Stimulated activated CD8-positive, alpha-beta memory T cell treated with anti-CD3 and anti-CD28 coated beads, Interleukin-15, amount 100 ng/mL, for 4 hours (primary cell): ENCODE measurements at places on chromosomes 7 and 10.

DNA sequence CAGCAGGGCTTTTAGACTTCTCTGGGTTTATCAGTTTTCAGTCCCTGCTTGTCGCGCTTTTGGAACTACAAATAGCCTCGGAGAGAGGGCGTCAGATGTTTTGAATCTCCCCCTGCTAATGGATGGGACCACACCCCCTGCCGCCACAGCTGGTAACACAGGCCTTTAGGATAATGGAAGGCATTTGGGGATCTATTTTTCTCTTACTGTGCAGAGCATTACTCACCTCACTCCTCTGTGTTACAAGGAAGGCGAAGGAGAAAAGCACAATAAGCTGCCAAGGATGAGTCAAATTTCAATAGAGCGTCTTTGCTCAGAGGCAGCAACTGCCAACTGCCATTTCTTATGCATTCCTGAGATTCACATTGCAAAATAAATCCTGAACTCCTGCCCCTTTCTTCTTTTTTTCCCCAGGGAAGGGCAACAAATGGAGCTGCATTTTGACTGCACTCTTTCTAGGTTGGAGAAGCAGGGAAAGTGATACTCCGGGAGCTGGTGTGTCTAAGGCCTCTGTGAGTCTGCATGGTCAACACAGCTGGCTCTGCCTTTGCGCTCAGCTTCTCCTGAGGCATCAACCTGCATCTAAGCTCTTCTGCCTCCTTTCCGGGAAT is 31.5 kb upstream of the SMNDC1 start:
- no peak for DNase-seq

GRCh38 chr10:6877722-6878392 is 297.8 kb upstream of the PRKCQ start:
- DNase-seq, result no peak

- no peak for DNase-seq
These were observed 97.4 kb downstream of the CPED1 start for GRCh38 chr7:121085922-121086321.

DNA sequence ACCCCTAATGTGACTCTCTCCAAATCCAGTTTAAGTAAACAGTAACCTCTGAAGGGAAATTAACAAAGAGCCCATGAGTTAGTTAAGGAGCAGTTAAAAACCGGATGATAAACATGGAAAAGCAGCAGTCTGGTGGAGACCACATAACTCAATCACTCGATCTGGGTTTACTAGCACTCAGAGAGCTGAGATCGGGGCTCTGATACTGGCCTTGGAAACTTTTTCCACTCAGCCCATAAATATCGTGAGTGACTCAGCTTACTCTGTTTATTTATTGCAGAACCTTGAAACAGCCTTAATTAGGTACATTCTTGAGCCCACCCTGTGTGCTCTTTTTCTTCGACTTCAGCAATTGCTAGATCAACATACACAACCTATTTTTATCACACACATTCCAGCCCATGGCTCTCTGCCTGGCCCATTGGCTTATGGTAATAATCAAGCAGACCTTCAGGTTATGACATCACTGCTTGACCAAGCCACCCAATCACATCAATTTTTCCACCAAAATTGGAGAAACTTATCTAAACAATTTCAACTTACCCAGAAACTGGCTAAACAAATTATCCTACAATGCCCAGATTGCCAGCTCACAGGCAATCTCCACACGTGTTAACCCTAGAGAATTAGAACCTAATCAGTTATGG is 82.2 kb upstream of the GPR22 start:
- DNase-seq, result no peak

- DNase-seq, result no peak
These were observed 691.6 kb upstream of the CELF2 start for GRCh38 chr10:10326116-10326515.

- DNase-seq, result no peak
These were observed 1.5 kb downstream of the MKX start for GRCh38 chr10:27743877-27744801.

GRCh38 chr7:39985398-39985918 is 35.4 kb downstream of the CDK13 start:
- no peak for DNase-seq

GRCh38 chr10:124624466-124624865 is 119.7 kb downstream of the FAM53B start:
- DNase-seq, result no peak

DNA sequence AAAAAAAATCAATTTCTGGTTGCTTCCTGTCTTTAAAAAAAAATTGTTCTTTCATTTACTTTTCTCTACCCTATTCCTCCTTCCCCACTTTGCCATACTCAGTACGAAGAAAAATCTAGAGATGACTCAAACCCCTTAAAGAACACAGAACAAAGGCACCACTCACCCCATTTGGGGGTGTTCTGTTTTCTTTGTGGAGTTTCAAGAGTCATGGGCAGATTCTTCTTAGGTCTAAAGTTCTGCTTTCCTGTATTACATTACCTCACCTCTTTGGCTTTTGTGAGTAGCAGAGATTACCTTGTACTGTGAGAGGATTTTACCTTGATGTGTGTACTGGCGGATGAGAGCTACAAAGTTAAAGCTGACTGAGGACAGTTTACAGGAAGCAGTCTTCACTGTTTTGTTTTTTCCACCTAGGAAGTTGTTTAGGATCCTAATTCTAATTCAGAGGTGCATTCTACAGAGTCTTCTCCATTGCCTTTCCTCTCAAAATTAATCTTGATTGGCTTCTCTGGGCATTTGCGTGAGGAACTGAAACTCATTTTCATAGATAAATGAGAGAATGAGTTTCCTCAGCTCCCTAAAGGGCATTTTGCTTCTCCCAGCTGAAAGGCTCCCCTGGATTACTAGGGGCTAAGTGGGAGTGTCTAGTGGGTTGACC is 20.7 kb downstream of the AVL9 start:
- no peak for DNase-seq

DNA sequence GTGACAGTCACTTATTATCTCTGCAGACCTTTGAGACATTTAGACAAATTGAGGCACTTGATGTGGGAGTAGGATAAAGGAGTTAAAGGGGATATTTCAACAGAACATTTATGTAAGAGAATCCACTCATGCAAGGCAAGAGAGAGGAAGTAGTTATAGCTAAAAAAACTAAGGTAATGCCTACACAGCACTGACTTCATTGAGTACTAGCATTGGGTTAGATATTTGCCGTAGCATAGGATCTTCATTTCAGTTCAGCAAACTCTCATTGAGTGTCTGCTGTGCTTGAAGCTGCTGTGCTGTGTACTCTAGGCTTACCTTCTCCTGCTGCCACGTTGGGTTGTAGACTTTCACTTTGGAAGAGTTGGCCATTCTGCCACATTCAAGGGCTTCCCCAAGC is 10.5 kb upstream of the ENTPD1 start:
- DNase-seq, result no peak

- DNase-seq, result no peak
These were observed 137.7 kb downstream of the WNT2 start for GRCh38 chr7:117185124-117185523.

- DNase-seq, result no peak
These were observed 513 bp downstream of the TMEM178B start for GRCh38 chr7:141074162-141074991.

DNA sequence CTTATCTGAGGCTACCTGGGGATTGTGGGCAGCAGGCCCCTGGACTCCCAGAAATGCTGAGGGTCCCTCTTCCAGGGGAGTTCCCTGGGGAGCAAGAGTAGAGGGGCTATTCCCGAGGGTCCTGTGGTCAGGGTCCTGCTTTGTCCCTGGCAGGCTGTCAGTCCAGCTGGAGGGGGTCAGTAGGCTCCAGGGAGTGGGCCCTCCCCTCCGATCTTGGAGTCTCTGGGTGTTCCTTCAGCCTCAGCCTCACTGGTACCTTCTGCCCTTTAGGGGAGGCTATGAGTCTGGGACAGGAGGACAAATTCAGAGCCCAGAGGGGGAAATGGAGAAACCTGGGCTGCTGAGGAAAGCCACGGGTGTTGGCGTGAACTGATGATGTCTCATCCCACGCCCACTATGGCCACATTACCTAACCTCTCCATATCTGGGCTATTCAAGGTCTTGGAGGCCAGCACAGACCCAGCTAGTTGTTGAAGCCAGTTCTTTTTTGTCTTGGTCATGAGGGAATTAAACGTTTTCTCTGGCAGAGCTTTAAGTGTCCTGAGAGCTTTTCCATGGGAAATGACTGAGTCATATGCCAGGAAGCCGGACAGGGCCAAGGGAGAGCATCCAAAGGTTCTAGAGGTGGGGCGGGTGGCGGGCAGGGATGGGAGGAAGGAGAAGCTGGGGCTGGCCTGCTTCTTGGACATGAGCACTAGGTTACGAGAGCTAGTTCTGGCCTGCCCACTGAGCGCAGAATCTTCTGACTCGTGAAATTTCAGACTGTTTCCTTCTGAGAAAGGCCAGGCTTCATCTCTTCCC is 6.2 kb downstream of the CALHM2 start:
- no peak for DNase-seq

GRCh38 chr7:131027287-131027773 is 293.3 kb upstream of the KLF14 start:
- no peak for DNase-seq

DNA sequence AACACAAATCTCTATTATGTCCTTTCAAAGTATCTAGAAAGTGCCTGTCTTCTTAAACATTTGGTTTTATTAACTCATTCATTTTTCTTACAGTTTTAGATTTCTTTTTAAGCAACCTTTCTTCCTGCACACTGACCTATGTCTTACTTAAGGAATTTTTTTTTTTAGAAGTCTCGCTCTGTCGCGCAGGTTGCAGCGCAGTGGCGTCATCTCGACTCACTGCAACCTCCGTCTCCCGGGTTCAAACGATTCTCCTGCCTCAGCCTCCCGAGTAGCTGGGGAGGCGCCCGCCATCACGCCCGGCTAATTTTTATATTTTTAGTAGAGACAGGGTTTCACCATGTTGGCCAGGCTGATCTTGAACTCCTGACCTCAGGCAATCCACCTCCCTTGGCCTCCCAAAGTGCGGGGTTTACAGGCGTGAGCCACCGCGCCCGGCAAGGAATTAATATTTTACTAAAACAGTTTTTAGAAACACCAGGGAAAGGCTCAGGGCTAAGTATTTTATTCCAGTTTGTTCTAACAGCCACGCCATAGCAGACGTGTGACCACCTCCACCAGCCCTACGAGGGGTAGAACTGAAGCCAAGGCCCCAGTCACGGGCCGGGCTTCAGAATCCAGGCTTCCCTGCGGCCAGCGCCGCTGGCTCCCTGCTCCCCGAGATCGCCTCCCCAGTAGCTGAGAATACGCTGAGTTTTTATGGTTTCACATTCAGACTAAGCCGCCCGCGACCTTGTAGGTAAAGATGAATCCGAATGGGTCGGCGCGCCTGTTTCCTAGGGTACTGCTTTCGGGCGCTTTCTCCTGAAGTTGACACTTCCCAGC is 941 bp upstream of the LUC7L2 start:
- DNase-seq, result no peak

GRCh38 chr10:10792681-10793080 is 225.0 kb upstream of the CELF2 start:
- DNase-seq, result no peak

- DNase-seq, result peak; percentile 6
These were observed 238.0 kb upstream of the INHBA start for GRCh38 chr7:41940760-41941343.

DNA sequence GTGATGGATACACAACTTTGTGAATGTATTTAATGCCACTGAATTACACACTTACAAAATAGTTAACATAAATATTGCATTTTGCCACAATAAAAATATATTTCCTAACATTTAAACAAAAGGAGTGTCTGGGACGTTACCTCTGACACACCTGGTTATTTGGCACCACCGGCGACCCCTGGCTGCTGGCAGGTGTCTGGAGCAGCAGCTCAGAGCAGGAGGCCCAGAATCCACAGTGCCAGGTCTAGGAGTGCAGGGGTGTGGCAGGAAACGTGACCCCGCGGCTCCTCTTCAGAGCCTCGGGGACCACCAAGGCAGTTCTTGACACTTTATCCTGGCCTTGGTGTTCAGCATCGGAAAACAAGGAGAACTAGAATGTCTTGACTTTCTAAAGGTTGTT is 46.3 kb downstream of the MGMT start:
- no peak for DNase-seq

- DNase-seq, result no peak
These were observed 996 bp upstream of the C10orf90 start for GRCh38 chr10:126671402-126671975.

DNA sequence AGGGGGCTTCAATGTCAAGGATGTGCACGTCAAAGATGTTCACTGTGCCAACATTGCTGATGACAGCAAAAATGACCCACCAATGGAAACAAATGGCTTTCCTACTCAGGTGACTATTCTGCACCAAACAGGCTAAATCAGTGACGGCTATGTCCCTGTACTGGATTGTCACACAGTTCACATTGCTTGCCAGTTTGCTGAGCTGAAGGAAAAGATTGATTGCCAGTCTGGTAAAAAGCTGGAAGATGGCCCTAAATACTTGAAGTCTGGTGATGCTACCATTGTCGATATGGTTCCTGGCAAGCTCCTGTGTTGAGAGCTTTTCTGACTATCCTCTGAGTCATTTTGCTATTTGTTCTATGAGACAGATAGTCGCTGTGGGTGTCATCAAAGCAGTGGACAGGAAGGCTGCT is 202.2 kb upstream of the ETV1 start:
- DNase-seq, result no peak

- DNase-seq, result no peak
These were observed 35.6 kb downstream of the SRPK2 start for GRCh38 chr7:105352901-105353668.

DNA sequence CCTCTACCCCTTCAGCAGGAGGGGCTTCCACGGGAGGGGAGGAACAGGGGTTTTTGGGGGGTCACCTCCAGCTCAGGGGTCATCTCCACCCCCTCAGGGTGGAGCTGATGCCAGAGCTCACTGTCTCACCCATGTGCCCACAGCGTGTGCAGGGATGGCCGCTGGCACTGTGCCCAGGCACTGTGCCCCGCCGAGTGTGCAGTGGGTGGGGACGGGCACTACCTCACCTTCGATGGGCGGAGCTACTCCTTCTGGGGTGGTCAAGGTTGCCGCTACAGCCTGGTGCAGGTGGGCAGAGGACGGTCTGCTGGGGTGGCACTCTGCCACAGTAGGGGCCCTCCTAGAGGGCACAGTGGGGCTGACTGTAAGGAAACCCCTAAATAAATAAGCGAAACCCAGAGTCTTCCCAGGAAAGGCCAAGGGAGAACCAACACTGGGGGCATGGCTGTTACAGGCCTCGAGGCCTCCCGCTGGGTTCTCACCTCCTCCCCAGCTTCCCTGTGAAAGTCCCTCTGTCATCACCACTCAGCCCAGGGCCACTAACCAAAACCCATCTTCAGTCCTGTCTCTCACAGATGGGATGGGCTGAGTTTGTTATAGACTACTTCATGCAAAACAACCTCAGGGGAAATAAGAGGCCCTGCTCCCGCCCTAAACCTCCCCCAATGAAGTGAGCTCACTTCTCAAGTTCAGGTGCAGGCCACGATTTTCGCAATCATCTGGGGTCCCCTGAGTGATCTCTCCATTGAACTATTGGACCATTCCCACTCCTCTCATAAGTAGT is 7.4 kb upstream of the ZNF467 start:
- no peak for DNase-seq

- DNase-seq, result no peak
These were observed 187.6 kb upstream of the KLF14 start for GRCh38 chr7:130921391-130922180.

- no peak for DNase-seq
These were observed 12.7 kb downstream of the MYO1G start for GRCh38 chr7:44965937-44966730.

- DNase-seq, result no peak
These were observed 874 bp downstream of the CISD1 start for GRCh38 chr10:58269782-58270290.
